ENCODE measurements at places on chromosomes 6 and 20. TPM values are rescaled to one million over a fixed set of nuclear protein-coding genes. Genes with fewer than 3 reads are reported as not detected.

BAG2 gene
- 7.4 TPM for total RNA-seq

RNF144B gene
- total RNA-seq = 0.79 TPM

NRSN1 gene
- under 0.01 TPM for total RNA-seq

RPS6KA2 gene
- 38.1 TPM for total RNA-seq

BPIFB4 gene
- total RNA-seq = not detected

TENT5A gene
- total RNA-seq = 23.2 TPM

ZBP1 gene
- total RNA-seq = not detected

IL17F gene
- total RNA-seq = not detected

CAGE1 gene
- total RNA-seq = under 0.01 TPM

SNRPB gene
- total RNA-seq = 75.8 TPM

GINS1 gene
- 1.6 TPM for total RNA-seq

HNF4A gene
- not detected for total RNA-seq

SLC17A2 gene
- not detected for total RNA-seq

C2 gene
- total RNA-seq = 2.0 TPM

HRH3 gene
- total RNA-seq = not detected

METTL24 gene
- total RNA-seq = 0.16 TPM

GGTLC1 gene
- not detected for total RNA-seq

IPCEF1 gene
- 0.47 TPM for total RNA-seq

SKIC2 gene
- 55.6 TPM for total RNA-seq

EDN3 gene
- total RNA-seq = not detected

PRR3 gene
- total RNA-seq = 5.2 TPM

PTCRA gene
- not detected for total RNA-seq

THBD gene
- total RNA-seq = 34.8 TPM

MAP7 gene
- total RNA-seq = 2.7 TPM

C6orf58 gene
- not detected for total RNA-seq

HLA-DRA gene
- 0.17 TPM for total RNA-seq

NXT1 gene
- total RNA-seq = 10.4 TPM

ISM1 gene
- under 0.01 TPM for total RNA-seq

DPPA5 gene
- not detected for total RNA-seq

CASS4 gene
- total RNA-seq = 5.0 TPM

SCRT2 gene
- not detected for total RNA-seq

ABHD16B gene
- total RNA-seq = not detected

XKR7 gene
- total RNA-seq = not detected

LY6G5B gene
- total RNA-seq = 4.0 TPM

RAB23 gene
- total RNA-seq = 24.7 TPM

STX7 gene
- 34.3 TPM for total RNA-seq

TNNC2 gene
- total RNA-seq = 6.7 TPM

ACSS1 gene
- 0.63 TPM for total RNA-seq

CRYBG1 gene
- 8.0 TPM for total RNA-seq

FAM184A gene
- under 0.01 TPM for total RNA-seq

COL9A3 gene
- 1.1 TPM for total RNA-seq

FAM217B gene
- 2.9 TPM for total RNA-seq

SLC22A7 gene
- not detected for total RNA-seq

Measured in bronchial smooth muscle cell (primary cell).